ENCODE measurements at places on chromosomes 1 and 21.

GRCh38 chr1:10387677-10388386 lies 11.0 kb upstream of the PGD start:
- DNase-seq, result peak; percentile 88

DNA sequence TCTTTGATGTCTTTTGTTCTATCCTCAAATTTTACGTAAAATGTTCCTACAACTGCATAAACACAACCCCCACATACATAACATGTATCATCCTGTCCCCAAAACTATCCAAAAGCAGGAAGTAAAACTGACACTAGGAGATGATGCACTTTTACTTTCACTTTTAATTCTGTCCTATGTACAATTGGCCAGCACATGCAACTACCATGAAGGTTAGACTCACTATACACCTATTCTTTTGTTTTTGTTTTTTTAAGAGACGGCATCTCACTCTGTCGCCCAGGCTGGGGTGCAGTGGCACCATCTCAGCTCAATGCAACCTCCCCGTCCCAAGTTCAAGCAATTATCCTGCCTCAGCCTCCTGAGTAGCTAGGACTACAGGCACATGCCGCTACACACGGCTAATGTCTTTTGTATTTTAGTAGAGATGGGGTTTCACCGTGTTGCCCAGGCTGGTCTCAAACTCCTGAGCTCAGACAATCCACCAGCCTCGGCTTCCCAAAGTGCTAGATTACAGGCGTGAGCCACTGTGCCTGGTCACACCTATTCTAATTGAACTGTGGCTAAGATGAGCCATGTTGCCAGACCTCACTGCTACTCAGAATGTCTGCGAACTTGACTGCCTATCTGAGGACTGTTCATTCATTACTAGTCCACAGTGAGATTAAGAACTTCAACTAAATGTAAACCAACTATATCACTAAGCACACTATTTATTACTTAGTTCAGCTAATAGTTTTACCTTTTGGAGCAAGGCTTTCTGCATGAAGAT lies 48.0 kb downstream of the TOR3A start:
- no peak for DNase-seq

GRCh38 chr1:27594564-27595510 lies 9.1 kb downstream of the AHDC1 start:
- no peak for DNase-seq

DNA sequence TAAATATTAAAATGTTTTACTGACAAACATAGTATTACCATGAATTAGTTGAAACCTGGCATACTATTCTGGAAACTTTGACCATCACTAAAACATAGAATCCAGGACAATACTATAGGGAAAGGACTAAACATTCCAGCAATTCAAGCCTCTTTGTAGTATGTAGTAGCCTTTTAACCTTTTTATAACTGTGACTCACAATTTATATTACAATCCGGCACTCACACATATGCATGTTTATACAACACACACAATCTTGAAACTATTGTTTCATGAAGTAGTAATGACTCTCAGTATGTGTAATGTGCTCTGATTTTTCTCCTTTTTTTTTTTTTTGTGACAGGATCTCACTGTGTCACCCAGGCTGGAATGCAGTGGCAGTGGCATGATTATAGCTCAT lies 64.3 kb downstream of the ANKRD13C start:
- peak; percentile 16 for DNase-seq

GRCh38 chr1:228311091-228311490 lies 95.5 kb downstream of the TRIM11 start:
- DNase-seq, result no peak

DNA sequence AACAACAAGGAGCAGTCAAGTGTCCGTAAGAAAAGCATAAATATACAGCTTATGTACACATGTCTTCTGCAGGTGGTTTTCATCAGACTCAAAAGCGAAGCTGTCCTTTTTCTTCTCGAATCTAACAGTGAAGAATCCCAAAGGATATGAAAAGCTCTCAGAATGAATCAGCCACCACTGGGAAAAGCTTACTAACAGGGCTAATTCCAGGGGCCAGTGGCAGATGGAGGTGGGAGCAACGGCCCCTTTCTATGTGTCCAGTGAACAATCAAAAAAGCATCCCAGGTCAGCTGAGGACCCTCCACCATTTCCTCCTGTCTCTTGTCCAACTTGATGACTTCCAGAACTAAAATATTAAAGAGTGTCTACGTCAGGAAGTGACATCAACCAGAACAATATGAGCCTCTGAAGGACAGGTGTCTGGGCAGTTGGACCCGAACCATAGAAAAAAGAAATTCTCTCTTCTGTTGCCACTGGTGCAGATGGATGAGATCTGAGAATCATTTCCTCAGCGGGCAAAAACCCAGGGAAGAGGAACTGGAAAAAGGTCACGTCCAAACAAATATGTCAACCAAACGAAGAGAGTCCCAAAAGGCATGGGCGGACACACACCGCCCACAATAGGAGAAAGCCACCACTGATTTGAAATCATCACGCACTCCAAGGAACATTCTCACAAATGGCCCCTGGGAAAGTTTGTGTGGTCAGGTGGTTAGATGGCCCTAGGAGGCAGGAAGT lies 70.4 kb upstream of the TIAM1 start:
- no peak for DNase-seq

GRCh38 chr1:110148961-110149360 lies 1.3 kb upstream of the SLC6A17 start:
- no peak for DNase-seq

GRCh38 chr1:172154551-172154950 lies 265.9 kb upstream of the C1orf105 start:
- no peak for DNase-seq

DNA sequence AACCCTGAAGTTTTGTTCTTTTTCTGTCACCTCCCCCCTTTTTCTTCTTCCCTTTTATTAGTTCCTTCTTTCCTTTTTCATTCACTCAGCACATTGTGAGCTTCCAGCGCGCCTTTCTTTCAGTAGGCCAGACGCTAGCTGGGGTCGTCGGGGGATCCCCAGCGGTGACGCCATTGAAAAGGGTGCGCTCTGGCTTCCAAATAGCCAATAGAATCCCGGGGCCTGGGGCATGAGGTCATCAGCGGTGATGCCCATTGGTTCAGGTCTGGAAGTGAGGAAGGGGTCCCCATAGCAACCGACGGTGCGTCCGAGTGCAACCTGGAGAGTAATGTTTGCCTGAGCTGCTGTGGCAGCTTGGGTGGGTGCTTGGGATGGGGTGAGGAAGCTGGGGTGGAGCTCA lies 6.9 kb upstream of the EFNA3 start:
- DNase-seq, result no peak

Measured in hindlimb muscle (tissue), 1 donor.